Progenitor cell of endocrine pancreas (in vitro differentiated cells): ENCODE measurements at places on chromosomes 7 and 10.

DNA sequence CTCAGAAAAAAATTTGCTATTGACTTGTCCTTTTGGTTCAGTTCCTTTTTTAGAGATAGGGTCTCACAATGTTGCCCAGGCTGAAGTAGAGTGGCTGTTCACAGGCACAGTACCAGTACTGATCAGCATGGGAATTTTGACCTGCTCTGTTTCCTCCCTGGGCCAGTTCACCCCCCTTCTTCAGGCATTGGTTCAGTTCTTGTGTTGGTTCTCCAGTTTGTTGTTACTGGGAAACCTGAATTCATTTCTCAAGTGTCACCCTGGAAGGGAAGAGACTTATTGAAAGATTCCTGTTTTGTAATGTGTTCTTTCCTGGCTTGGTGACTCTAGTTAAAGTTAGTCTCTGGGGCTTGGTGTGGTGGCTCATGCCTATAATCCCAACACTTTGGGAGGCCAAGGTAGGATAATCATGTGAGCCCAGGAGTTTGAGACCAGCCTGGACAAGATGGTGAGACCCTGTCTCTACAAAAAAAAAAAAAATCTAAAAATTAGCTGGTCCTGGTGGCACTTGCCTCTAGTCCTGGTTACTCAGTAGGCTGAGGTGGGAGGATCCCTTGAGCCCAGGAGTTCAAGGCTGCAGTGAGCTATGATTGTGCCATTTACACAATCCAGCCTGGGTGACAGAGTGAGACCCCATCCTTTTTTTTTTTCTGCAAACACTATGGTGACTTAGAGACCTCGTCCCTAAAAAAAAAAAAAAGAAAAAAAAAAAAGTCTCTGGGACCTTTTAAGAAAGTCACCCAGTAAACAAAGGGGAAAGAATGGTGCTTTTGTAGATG lies 52.7 kb downstream of the CNNM2 start:
- H3K4me1 ChIP-seq = peaks cover 8% of the 10 kb centered on the region
- no peak overlapping the region for H3K27ac ChIP-seq
- no peak for DNase-seq
- no peaks in the 10 kb centered on the region for H3K36me3 ChIP-seq
- H3K27me3 ChIP-seq = no peaks in the 10 kb centered on the region

- no peak overlapping the region for H3K27ac ChIP-seq
- peaks cover 48% of the 10 kb centered on the region for H3K27me3 ChIP-seq
- no peak for DNase-seq
- no peak overlapping the region for H3K4me3 ChIP-seq
Measured at GRCh38 chr10:62376071-62377025, 2.2 kb downstream of the ZNF365 start.

DNA sequence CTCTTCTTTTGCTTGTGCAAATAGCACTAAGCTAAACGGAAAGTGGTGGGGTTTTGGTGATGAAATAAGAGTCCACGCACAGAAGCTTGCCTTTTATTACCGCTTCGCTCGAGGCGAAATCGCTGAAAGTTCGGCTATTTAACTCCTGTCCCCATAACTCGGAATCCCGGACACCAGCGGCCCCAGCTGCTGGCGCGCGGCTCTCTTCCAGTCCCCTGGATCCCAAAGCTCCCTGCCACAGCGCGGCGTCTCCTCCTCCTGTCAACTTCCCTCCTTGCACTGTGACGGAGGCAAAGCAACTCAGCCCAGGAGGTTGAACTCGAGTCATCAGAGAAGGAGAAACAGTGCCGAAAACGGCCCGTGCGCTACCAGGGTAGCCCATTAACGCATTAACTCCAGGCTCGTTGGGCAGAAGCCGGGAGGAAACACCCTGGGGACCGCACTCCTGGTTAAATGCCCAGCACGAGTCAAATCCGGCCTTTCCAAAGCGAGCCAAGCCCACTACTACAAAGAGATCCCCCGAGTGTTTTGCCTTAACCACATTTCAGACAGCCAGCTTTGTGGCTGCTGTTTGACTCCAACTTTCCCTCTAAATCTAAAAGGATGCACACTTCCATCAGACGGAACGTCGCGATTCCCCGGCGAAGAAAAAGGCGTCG lies 1.3 kb downstream of the SEMA3D start:
- H3K4me3 ChIP-seq = peak overlapping the region; percentile 81
- H3K36me3 ChIP-seq = peaks cover 3% of the 10 kb centered on the region
- DNase-seq = peak; percentile 22
- H3K27ac ChIP-seq = peak overlapping the region; percentile 69

DNA sequence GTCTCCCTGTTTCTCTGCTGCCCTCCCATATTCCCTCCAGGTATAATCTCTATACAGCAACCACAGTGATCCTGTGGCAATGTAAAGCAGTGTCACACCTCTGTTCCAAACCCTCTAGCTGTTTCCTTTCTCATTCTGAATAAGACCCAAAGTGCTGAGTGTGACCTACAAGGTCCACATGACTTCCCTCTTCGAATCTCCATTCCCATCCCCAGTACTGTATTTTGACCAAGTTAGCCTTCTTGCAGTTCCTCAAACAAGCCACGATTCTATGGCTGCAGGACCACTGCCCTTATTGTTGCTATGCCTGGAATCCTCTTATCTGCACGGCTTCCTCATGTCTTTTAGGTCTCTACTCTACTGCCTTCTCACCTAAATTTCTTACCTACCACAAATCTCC lies 291.9 kb downstream of the DOCK4 start:
- H3K4me3 ChIP-seq = no peak overlapping the region
- DNase-seq = no peak
- H3K27ac ChIP-seq = no peak overlapping the region
- peaks cover 10% of the 10 kb centered on the region for H3K36me3 ChIP-seq
- peaks cover 7% of the 10 kb centered on the region for H3K4me1 ChIP-seq
- no peaks in the 10 kb centered on the region for H3K27me3 ChIP-seq

- H3K27ac ChIP-seq = no peak overlapping the region
- H3K4me1 ChIP-seq = peaks cover 5% of the 10 kb centered on the region
- peak overlapping the region; percentile 83 for H3K4me3 ChIP-seq
- H3K27me3 ChIP-seq = peaks cover 6% of the 10 kb centered on the region
- peaks cover 2% of the 10 kb centered on the region for H3K36me3 ChIP-seq
- DNase-seq = no peak
Measured at GRCh38 chr7:25180946-25181345, 47.3 kb downstream of the NPVF start.

DNA sequence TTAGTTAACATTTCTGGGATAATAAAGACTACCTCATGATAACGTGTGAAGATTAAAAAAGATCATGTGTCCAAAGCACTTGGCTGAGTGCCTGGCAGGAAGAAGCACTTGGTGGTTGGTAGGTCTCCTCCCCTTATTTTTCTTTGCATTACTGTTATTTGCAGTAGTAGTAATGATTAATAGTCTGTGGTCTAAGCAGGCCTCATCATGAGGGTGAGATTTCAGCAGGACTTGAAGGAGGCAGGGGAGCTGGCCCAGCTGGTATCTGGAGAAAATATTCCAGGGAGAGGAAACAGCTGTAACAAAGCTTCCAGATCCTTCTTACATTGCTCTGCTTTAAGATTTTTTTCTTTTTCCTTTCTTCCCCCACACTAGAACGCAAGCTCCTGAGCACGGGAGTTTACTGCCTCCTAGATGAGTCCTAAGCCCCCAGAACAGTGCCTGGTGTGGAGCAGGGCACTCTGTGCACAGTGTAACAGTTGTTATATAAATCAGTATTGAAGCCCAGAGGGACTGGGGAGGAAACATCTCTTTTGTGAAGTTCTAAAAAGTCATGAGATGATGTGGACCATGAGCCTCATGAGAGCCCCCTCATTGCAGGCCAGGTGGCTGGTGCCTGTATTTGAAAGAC lies 31.1 kb upstream of the RHEB start:
- H3K27me3 ChIP-seq = peaks cover 7% of the 10 kb centered on the region
- H3K36me3 ChIP-seq = no peaks in the 10 kb centered on the region
- no peak overlapping the region for H3K27ac ChIP-seq
- DNase-seq = no peak
- H3K4me1 ChIP-seq = peaks cover 8% of the 10 kb centered on the region

GRCh38 chr10:51063659-51064535 lies 10.4 kb upstream of the PRKG1 start:
- H3K27me3 ChIP-seq = no peaks in the 10 kb centered on the region
- no peaks in the 10 kb centered on the region for H3K36me3 ChIP-seq
- H3K4me3 ChIP-seq = no peak overlapping the region

DNA sequence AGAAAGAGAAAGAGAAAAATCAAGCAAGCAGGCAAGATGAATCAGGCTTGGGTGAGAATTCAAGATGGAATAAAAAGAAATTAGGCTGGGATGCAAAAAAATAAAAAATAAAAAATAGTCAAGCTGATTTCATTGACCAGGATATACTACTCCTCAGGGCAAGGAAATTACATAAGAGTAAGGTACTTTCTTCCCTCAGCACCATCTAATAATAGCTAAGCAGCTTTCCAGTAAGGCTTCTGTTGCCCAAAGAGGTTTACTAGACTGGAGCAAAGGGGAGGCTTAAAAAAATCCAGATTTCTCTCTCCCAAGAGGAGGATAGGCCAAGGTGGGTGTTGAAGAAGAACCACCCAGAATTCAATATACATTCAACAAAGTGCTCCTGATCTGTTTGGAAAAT lies 93.6 kb downstream of the NEURL1 start:
- peaks cover 5% of the 10 kb centered on the region for H3K4me1 ChIP-seq
- H3K27ac ChIP-seq = no peak overlapping the region
- no peak for DNase-seq
- no peaks in the 10 kb centered on the region for H3K27me3 ChIP-seq
- H3K4me3 ChIP-seq = no peak overlapping the region
- peaks cover 23% of the 10 kb centered on the region for H3K36me3 ChIP-seq

DNA sequence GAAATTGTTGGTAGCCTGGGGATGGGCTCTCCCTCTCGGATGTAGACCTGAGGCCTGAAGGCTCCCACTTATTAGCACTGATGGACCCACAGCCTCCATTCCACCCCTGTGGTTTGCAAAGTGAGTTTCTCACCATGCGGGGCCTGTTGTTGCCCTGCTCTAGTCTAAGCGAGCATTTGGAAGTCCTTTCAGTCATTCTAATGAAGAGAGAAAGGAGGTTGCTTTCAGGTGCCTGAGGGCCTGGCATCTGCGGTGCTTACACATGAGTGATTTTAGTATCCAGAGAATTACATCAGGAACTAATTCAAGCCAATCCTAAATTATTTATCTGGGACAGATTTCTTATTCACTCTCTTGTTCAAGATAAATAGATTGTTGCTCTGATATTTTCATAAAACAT lies 61.6 kb downstream of the NAMPT start:
- peaks cover 29% of the 10 kb centered on the region for H3K27me3 ChIP-seq
- no peaks in the 10 kb centered on the region for H3K4me1 ChIP-seq
- no peak overlapping the region for H3K27ac ChIP-seq
- H3K36me3 ChIP-seq = no peaks in the 10 kb centered on the region
- H3K4me3 ChIP-seq = no peak overlapping the region

DNA sequence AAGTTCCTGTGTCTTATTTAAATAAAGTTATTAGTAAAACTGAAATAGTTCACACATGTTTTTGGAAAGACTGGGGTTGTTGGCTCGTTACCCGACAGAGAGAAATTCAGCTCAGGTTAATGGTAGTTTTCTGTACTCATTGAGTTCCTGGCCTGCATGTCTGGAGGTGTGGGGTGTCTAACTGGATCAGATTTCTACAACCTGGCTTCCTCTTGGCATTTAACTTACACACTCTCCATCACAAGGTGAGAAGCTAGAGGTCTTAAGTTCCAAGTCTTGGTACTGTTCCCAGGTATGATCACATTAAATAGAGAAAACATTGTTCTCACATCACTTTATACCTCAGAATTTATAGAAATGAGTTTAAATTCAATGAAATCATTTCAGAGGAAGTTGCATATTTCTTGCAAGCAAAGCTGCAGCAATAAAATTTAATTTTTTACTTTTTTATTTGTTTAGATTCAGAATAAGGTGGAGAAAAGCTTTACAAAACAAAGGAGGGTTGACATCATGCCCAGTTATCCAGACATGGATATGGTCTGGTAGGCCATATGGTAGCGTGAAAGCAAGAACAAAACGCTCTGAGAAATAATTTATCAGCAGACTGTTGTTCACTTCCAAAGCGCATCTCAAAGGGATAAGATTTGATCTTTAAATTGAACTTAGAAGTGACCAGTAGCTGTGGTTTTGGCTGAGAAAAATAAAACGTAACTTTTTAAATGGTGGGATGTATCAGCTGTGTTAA lies 120.6 kb downstream of the GLCCI1 start:
- H3K4me3 ChIP-seq = no peak overlapping the region
- no peaks in the 10 kb centered on the region for H3K27me3 ChIP-seq
- peaks cover 17% of the 10 kb centered on the region for H3K36me3 ChIP-seq
- no peak overlapping the region for H3K27ac ChIP-seq
- peaks cover 5% of the 10 kb centered on the region for H3K4me1 ChIP-seq

- peaks cover 38% of the 10 kb centered on the region for H3K36me3 ChIP-seq
- H3K4me3 ChIP-seq = no peak overlapping the region
- peaks cover 23% of the 10 kb centered on the region for H3K4me1 ChIP-seq
Measured at GRCh38 chr10:87546210-87546609, 41.5 kb downstream of the MINPP1 start.

- H3K4me1 ChIP-seq = no peaks in the 10 kb centered on the region
- DNase-seq = no peak
- no peak overlapping the region for H3K27ac ChIP-seq
Measured at GRCh38 chr7:19728716-19729115, 19.9 kb upstream of the POLR1F start.

DNA sequence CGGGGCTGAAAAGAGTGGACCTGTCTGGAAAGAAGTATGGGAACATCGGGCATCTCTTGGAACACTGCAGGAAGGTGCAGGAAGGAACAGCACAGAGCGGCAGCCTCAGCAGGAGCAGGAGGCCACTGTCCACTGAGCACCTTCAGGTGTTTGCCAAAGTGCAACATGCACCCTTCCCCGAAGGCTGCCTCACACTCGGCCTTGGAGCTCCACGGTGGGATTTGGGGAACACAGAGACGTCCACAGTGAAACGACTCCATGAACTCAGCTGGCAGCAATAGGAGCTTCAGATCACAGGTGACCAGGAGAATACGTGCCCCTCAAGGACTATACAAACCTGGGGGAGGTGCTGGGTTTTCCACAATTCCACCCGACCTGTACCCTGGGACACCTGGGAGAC lies 140.3 kb upstream of the RET start:
- H3K4me3 ChIP-seq = no peak overlapping the region
- H3K36me3 ChIP-seq = no peaks in the 10 kb centered on the region
- peaks cover 64% of the 10 kb centered on the region for H3K27me3 ChIP-seq
- no peak overlapping the region for H3K27ac ChIP-seq
- DNase-seq = no peak

- H3K27ac ChIP-seq = peak overlapping the region; percentile 29
- H3K4me1 ChIP-seq = peaks cover 12% of the 10 kb centered on the region
- no peaks in the 10 kb centered on the region for H3K27me3 ChIP-seq
- H3K36me3 ChIP-seq = no peaks in the 10 kb centered on the region
- DNase-seq = no peak
- H3K4me3 ChIP-seq = no peak overlapping the region
Measured at GRCh38 chr7:39356172-39356925, 209.9 kb upstream of the YAE1 start.

DNA sequence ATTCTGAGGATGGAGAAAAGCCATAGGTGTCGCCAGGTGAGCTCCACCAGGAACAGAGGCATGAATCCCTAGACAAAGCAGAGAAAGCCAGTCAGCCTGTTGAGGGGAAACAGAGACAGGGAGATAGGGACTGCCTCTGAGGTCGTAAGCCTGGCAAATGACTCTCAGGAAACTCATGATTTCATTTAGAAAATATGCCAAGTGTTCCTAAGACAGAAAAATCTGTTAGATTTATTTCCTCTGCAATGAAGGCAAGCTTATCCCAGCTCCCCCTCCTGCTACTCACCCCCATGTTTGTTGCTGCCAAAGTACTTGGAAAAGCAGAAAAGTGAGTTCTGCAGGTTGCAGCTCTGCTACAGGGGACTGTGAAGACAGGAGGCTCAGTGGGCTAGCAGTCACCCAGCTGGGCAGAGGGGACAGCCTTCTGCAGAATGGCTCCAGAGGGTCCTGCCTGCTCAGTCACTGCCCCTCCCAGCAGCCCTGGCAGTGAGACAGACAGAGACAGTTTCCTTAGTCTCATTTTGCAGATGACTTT lies 184.3 kb downstream of the ADRA2A start:
- H3K4me3 ChIP-seq = no peak overlapping the region
- no peak for DNase-seq
- H3K36me3 ChIP-seq = peaks cover 1% of the 10 kb centered on the region
- H3K27me3 ChIP-seq = peaks cover 11% of the 10 kb centered on the region
- no peak overlapping the region for H3K27ac ChIP-seq
